ENCODE measurements at places on chromosomes 1 and 21. TPM values are rescaled to one million over a fixed set of nuclear protein-coding genes. Genes with fewer than 3 reads are reported as not detected.

DNA sequence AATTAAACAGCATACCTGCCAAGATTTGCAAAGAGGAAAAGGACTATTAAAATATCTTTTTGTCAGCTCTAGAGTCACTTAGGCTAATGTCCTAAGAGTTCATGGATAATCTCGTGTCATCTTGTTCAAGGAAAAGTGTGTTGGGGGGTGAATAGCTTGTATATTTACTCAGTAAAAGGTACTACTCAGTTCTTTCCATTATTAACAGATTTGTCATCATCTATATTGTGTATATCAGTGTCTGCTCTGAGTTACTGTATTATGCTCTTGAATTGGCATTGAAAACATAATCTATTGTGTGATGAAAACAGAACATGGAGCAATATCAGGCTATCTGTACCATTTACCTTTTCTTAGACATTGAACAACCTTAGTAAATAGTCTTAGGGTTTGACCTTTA is 41.9 kb downstream of the SMG7 start:
- no peak for DNase-seq

GRCh38 chr1:63326106-63326472 is 3.7 kb downstream of the FOXD3 start:
- DNase-seq: no peak

GRCh38 chr1:43546388-43547100 is 15.9 kb downstream of the PTPRF start:
- no peak for DNase-seq

The OPTC gene
- total RNA-seq: not detected

The TMEM167B gene
- 35.4 TPM for total RNA-seq

The PGM1 gene
- total RNA-seq: 44.5 TPM

- no peak for DNase-seq
Observed at GRCh38 chr1:44421446-44421884, 16.4 kb downstream of the RNF220 start.

- DNase-seq: peak; percentile 32
Observed at GRCh38 chr1:69567652-69568420, at the start of gene LRRC7. Gene LRRC7, plus strand, starts transcription at chr1:69567922. Its CDS starts 718 bp downstream, at chr1:69568640.

- DNase-seq: peak; percentile 60
Observed at GRCh38 chr1:192805832-192806323, 3.0 kb upstream of the RGS2 start.

GRCh38 chr1:27592232-27592930 is 11.6 kb downstream of the AHDC1 start:
- DNase-seq: no peak

The SMPDL3B gene
- 17.6 TPM for total RNA-seq

- no peak for DNase-seq
Observed at GRCh38 chr1:178487070-178487615, 9.6 kb downstream of the CLEC20A start.

The OR2T35 gene
- not detected for total RNA-seq

- DNase-seq: no peak
Observed at GRCh38 chr1:54256522-54257345, 56.8 kb downstream of the MRPL37 start.

DNA sequence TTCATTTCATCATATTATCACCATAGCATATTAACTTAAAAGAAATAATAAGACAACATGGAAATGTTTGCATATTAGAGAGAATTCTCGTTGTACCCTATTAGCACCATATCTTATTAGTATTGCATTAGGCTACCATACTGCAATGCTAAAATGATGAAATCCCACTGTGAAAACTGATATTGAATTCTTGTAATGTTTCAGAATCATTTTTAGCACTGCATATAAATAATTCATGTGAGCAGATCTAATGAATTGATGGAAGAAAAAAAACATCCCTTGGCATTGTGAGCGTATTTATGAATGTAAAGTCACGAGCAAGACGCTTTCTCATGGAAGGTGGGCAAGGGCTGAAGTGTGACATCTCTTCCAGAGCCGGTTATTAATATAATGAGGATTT is 257.1 kb upstream of the PTBP2 start:
- DNase-seq: no peak

- DNase-seq: peak; percentile 66
Observed at GRCh38 chr1:114290341-114290740, 136.7 kb upstream of the SYT6 start.

GRCh38 chr1:247079141-247079874 is 697 bp upstream of the ZNF670 start:
- peak; percentile 2 for DNase-seq

DNA sequence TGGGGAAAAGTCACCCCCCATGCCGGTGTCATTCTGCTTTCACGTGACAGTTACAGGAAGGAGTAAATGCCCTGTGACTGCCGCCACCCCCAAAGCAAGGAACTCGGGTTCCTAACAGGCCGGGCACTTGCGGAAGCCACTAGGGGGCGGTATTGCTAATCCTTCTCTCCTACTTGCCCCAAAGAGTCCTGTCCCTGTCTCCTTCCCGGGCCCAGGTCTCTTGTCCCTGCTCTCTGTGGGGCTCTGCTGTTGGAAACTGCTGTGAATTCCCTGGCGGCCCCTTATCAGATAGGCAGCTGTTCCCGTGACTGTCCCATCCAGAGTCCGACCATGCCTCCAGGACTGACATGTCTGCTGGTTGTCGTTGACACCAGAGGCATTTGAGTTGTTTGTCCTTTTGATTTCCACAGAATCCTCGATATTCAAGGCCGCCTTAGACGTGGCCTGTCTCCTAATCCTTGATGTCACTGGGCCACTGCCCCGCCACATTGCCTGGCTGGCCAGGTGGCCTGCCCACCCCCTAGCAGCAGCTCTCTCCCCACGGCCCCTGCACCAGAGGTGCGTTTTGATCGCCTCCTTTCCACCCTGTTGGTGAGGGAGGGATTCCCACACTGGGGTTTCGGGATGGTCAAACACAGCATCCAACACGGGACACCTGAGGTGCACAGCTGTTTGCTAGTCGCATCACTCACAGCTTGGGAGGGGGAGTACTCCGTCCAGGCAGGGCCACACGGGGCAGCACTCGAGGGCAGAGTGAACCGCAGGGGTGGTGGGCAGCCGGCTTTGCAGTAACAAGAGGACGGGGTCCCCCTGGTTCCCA is 37.3 kb downstream of the CHAF1B start:
- DNase-seq: peak; percentile 67

The CD48 gene
- 17.6 TPM for total RNA-seq

- no peak for DNase-seq
Observed at GRCh38 chr1:149993181-149993580, 17.3 kb downstream of the OTUD7B start.

The KMO gene
- 2.2 TPM for total RNA-seq

- no peak for DNase-seq
Observed at GRCh38 chr1:203142124-203142523, 14.6 kb downstream of the ADORA1 start.

DNA sequence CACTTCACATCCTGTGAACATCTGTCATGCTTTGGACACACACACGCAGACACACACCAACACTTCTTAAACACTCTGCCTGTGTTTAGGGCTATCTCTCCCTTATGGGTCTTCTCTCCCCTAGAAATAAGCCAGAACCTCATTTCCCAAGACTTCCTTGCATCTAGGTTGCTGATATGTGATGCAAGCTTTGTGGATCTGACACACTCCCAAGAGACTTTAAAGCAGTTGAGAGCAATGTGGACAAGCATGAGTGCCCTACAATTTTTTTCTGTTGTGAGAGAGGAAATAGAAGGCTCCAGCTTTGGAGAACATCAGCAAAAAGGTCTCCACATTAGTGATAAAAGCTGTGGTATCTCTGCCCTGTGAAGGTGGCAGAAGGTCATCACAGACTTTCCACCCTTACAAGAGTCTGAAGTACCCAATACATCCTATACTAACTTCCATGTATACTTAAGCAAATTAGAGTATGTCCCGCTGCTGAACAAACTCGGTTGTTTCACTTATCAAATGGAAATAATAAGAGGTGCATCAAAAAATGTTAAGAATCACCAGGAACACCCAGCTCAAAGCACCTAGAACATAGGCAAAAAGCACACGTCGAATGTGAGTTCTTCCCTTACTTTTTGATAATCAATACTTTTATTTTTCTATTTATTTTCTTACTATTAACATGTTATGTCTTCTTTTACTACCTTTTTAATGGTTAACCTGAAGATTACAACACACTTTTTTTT is 267.6 kb downstream of the SETD4 start:
- no peak for DNase-seq

- DNase-seq: peak; percentile 75
Observed at GRCh38 chr1:205190845-205191577, 20.5 kb downstream of the DSTYK start.

GRCh38 chr1:6591644-6592043 is 11.0 kb downstream of the KLHL21 start:
- DNase-seq: no peak

- no peak for DNase-seq
Observed at GRCh38 chr1:115190540-115191170, 101.4 kb upstream of the TSPAN2 start.

The SLC6A17 gene
- 0.03 TPM for total RNA-seq

DNA sequence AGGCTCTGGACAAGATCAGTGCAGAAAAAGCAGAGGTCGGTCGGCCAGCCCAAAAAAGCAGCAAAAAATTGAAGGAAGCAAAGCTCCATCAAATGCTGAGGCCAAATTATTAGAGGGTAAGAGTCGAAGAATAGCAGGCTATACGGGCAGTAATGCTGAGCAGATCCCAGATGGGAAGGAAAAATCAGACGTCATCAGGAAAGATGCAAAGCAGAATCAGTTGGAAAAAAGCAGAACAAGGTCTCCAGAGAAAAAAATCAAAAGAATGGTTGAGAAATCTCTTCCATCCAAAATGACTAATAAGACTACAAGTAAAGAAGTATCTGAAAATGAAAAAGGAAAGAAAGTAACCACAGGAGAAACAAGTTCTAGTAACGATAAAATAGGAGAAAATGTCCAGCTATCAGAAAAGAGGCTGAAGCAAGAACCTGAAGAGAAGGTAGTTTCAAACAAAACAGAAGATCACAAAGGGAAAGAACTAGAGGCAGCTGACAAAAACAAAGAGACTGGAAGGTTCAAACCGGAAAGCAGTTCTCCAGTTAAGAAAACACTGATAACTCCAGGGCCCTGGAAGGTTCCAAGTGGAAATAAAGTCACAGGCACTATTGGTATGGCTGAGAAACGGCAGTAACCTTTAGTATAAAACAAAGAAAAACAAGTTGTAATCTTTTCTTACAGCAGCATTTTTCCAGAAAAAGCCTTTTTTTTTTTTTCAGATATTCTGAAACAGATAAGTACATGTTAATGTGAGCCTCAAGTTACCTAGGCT is 75.7 kb downstream of the PHTF1 start:
- DNase-seq: no peak

GRCh38 chr21:44572959-44573583 is 458 bp upstream of the KRTAP10-4 start:
- DNase-seq: no peak

- DNase-seq: no peak
Observed at GRCh38 chr21:44988607-44989536, 49.0 kb downstream of the SLX9 start.

DNA sequence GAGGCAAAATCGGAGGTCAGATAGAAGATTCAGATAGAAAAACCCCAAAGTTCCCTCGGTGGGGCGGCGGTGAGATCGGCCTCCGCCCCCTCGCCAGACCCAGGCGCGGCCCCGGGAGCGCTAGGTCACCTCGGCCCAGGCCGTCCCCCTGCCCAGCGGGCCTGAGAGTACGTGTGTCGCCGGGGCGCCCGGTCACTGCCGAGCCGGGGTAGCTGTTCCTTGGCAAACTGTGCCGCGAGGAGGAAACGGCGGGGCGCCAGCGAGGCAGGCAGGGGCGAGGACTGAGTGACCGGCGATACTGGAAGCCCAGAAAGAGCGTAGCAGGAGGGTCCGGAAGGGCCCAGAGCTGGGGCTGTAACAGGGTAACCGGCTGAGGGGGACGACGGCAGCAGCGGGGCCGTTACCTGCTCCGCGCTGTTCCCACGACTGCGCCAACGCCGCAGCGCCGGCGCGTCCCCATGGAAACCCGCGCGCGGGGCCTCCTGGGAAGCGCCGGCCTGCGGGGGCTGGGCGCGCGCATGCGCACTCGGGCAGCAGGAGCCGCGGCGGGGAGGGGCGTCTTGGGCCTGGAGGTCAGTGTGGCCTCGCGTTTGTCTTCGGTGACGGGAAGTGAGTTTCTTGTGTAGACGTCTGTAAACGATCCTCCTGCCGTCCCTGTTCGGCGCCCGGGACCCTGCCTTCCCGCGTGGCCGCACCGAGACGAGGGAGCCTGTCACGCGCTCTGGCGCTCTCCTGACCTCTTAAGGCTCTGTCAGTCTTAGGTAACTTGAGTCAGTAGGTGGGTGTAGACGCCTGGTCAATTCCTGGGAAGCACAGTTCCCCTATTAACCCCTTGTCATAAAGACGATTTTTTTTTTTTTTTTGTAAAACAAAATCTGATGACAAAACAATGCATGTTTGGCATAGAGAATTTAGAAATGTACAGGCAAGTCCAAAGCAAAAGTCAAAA is at the start of gene LCA5L:
Gene LCA5L, minus strand, starts transcription at position 458 of the 949 bp plus-strand sequence. CDS start 17,285 bp downstream, outside the sequence.
- peak; percentile 92 for DNase-seq

The SPRR5 gene
- total RNA-seq: not detected

- no peak for DNase-seq
Observed at GRCh38 chr1:162726555-162726954, 63.9 kb upstream of the HSD17B7 start.

DNA sequence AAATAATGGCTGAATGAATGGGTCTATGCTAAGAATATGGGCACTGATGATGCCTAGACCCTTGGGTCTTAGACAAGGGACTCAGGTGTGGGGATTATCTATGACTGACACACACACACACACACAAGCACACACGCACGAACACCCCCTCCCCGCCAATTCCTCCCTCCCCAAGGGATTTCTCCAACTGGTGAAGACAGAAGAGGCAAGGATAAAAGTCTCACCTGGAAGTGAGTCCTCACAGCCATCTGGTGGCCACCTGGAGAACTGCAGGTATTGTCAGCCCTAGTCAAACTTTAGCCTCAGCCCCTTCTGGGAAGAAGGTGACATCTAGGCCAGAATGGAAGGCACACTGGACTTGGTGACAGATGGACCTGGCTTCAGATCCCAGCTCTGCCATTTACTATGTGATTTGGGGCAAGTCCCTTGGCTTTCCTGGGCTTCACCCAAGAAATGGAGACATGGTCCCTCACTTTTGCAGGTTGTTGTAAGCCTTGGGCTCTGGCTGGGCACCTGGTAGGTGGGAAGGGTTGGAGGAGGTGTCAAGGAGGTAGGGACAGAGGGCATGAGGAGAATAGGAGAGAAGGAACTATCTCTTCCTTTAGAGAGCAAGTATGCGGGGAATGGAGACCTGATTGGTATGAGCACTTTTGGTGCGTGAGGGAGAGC is 4.0 kb upstream of the GPR3 start:
- DNase-seq: no peak

The PACC1 gene
- total RNA-seq: 7.2 TPM

The FYB2 gene
- 0.57 TPM for total RNA-seq

- no peak for DNase-seq
Observed at GRCh38 chr1:167860231-167860923, 53.6 kb downstream of the ADCY10 start.

GRCh38 chr1:21268281-21269239 is 21.7 kb downstream of the ECE1 start:
- DNase-seq: no peak

GRCh38 chr1:69572921-69573320 is 5.2 kb downstream of the LRRC7 start:
- no peak for DNase-seq

The GSTM1 gene
- not detected for total RNA-seq

All from lung (tissue), 17 donors.